ENCODE measurements at places on chromosomes 5 and 9.

GRCh38 chr5:79590396-79590999 is 21.7 kb upstream of the TENT2 start:
- no peak for DNase-seq

GRCh38 chr5:1553539-1554409 is 30.0 kb upstream of the LPCAT1 start:
- DNase-seq, result peak; percentile 93

DNA sequence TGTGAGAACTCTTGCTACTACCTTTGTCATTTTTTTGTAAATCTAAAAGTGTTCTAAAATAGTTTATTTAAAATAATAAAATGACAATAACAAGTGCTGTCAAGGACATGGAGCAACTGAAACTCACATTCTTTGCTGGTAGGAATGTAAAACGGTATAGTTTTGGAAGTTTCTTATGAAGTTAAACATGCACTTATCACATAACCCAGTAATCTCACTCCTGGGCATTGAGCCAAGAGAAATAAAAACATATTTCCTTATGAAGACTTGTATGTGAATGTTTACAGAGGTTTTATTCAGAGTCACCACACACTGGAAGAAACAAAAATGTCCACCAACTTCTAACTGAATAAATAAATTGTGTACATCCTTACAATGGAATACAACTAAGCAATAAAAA is 46.0 kb upstream of the COL15A1 start:
- DNase-seq, result no peak

DNA sequence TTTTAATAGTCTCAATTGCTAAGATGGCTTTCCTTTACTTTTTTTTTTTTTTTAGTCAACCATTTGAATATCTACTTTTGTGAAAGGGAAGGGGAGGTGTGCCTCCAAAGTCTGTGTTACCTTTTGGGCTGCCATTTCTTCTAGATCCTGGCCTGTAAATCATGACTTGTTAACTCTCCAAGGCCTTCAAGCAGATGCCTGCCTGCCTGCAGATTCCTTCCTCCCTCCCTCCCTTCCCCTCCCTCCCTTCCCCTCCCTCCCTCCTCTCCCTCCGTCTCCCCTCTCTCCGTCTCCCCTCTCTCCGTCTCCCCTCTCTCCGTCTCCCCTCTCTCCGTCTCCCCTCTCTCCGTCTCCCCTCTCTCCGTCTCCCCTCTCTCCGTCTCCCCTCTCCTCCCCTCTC is 73.1 kb downstream of the COMMD10 start:
- DNase-seq, result no peak
